ENCODE measurements at places on chromosomes 16 and 17.
A peak's percentile ranks its signal among the peaks of the same experiment; 100 is the strongest.

DNA sequence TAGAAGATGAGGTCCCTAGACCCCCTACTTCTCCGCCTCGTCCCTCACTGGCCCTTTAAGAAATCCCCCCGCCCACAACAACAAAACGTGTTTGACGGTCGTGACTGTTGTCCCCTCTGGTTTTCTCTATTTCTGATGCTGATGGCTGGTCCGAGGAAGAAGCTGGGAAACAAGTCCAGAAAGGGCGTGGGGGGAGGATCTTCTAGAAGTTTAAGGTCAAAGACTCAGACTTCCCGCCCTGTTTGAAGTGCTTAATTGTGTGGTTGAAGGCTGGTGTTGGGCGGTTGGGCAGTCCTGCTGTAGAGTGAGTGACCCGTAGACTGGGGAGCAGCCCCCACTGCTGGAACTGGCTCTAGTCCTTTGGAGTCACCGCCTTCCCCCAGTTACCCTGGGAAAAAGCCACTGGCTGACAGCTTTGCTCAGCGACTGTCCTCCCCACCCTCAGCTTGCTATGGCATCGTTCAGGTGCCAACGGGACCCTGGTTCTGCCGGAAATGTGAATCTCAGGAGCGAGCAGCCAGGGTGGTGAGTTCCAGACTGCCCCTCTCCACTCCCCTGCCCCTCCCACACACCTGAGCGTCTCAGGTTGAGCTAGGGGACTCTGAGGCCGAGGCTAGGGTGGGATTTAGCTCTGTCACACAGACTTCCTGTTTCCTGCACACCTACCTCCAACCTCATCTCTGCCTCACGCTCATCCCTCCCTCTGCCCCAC, 1.6 kb downstream of the MLLT6 start:
- DNase-seq: no peak

DNA sequence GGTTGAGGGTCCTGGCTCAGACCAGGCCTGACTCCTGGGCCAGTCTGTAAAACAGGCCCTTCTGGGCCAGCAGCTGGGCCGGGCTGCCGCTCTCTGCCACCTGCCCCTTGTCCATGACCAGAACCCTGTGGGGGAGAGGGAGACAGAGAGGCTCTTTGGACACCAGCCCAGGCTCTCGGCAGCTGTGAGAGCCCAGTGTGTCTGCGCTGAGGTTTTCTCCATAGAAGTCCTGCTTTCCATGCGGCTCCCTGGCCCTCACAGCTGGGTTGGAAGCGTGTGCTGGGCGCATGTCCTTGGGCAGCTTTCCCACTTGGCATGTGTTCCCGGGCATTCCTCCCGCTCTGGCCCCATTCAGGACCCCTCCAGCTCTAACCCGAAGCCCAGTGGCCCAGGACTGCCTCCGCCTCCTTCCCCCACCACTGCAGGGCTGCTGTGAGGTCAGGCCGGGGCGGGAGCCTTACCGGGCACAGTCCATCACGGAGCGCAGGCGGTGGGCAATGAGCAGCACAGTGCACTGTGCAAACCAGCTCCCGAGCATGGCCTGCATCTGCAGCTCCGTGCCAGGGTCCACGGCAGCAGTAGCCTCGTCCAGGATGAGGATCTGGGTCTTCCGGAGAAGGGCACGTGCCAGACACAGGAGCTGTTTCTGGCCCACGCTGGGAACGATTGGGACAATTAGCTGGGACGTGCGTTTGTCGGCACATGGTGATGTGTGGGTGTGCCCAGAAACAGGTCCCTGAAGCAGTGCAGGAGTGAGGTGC, 73.0 kb downstream of the ABCC6 start:
- DNase-seq: no peak

DNA sequence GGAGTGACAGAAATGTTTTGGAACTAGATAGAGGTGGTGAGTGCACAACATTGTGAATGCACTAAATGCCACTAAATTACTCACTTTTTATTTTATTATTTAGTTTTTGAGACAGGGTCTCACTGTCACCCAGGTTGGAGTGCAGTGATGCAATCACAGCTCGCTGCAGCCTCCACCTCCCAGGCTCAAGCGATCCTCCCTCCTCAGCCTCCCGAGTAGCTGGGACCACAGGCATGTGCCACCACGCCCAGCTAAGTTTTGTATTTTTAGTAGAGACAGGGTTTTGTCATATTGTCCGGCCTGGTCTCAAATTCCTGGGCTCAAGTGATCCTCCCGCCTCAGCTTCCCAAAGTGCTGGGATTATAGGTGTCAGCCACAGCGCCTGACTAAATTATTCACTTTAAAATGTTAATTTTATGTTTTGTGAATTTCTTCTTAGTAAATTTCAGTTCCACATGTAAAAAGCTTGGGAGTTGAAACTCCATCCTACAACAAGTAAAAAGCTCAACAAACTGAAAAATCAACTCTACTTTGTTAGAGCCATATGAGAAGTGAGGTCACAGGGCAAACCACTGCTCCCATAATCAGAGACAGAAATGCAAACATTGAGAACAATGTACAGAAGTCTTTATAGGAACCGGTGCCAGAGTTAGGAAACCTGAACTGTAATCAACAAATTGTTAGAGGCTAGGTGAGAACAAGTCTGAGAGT, 13.8 kb upstream of the SLC5A10 start:
- no peak for DNase-seq

DNA sequence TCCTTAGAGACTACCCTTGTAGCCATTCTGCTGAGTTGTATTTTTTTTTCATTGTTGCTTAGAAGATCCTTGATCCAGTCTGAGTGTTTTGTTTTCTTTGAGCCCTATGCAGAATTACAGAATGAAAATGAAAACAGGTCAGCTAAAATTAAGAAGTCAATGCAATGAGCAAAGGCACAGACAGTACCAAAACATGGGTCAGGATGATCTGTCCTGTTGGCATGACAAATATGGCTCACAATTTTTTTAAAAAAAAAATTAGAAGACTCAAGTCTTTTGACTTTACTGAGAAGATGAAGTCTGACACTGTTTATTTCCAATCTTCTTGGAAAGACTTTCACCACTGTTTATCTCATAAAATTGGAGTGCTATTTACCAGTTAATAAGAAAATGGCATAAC, 32.4 kb downstream of the KCNJ16 start:
- no peak for DNase-seq

- DNase-seq: no peak
These were observed 1.3 kb upstream of the HELZ start for GRCh38 chr17:67246403-67246652.

GRCh38 chr17:40535924-40536294, 29.4 kb downstream of the CCR7 start:
- DNase-seq: no peak

DNA sequence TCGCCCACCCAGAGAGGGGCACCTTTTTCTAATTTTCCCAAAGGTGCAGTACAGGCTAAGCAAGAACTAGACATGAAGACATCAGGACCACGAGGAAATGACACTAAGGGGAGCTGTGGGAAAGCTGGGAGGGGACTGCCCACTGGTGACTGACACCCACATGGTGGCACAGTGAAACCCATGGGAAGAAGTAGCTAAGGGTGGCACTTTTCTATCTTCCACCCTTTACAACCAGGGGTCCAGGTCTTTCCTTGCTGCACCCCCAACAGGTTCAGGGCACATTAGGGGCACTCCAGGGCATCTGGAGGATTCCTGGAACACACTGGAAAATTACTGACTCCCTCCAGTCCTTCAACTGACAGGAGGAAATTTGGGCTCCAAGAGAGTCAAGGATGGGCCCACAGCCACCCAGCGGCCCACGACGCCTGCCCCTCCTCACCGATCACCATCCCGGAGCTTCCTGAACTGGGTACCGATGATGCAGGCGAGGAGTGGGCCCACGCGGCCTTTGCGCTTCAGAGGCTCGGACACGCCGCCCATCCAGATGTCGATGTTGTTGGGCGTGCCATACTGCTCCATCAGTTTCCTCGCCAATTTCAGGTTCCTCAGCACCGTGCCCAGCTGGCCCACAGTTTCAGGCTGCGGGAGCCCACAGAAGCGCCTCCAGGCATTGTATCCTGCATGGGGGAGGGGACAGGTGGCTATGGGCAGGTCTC, 9.4 kb downstream of the MPO start:
- peak; percentile 71 for DNase-seq

DNA sequence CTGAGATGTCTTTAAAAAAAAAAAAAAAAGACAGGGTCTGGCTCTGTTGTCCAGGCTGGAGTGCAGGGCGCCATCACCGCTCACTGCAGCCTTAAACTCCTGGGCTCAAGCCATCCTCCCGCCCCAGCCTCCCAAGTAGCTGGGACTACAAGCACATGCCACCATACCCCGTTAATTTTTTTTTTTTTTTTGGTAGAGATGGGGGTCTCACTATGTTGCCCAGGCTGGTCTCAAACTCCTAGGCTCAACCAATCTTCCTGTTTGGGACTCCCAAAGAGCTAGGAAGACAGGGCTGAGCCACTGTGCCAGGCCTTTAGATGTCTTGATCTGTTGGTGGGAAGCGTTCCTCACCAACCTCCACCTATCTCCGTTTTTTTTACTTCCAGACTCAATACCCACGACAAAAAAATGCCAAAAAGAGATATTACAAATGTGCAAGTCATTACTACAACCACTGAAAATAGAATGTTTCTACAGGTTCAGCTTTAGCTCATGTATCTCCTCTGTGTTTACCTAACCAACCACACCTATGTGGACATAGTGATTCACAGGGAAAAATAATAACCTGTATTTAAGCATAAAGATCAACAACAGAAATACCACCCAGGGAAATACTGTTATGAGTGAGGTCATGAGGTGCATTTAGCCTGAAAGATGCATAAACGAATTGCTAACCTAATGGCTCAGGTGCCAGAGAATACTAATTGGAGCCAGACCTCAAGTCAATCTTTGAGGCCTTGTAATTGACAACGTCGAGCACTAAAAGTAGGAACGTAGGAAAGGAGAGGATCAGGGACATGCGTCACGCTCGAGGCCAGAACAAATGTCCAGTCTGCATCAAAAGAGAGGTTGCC, 22.6 kb downstream of the NACA2 start:
- DNase-seq: no peak

- DNase-seq: no peak
These were observed 243.3 kb downstream of the KATNIP start for GRCh38 chr16:27793249-27793622.

- DNase-seq: no peak
These were observed 7.8 kb downstream of the CDRT15 start for GRCh38 chr17:14228903-14229302.

DNA sequence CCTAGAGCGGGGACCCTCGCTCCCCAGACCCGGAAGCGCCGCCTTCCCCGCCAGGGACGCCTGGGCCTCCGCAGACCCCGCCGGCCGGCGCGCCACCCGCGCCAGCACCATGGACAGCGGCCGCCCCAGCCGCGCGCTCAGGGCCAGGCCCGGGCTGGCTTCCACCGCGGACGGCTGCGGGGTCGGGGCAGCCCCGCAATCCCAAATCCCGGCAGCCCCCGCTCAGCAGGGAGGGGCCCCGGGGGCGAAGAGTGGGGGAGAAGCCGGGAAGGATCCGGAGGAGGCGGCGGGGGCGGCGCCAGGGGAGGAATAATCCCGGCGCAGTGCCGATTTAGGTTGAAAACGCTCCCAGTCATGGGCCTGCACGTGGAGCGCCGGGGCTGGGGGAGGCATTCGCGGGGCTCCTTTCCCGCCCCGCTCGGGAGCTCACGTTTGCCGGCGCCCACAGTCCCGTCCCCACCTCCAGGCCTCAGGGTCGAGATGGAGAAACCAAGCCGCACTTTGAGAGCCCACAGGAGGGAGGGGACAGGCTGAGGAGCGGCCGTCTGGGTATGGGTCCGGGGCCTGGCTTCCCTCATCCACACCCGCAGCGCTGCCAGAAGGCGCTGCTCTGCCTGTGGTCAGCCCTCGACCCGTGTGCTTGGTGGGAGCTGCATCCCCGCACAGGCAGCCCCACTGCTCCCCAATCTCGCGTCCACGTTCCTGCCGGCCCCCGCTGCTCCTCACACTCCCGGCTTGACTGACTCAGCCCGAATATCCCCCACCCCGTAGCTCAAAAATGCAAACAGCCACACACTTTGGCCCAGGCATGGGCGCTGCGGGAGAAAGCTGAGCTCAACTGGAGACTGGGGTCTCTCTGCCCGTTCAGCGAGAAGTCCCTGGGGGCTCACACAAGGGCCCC, 4.7 kb downstream of the FBXL16 start:
- no peak for DNase-seq

DNA sequence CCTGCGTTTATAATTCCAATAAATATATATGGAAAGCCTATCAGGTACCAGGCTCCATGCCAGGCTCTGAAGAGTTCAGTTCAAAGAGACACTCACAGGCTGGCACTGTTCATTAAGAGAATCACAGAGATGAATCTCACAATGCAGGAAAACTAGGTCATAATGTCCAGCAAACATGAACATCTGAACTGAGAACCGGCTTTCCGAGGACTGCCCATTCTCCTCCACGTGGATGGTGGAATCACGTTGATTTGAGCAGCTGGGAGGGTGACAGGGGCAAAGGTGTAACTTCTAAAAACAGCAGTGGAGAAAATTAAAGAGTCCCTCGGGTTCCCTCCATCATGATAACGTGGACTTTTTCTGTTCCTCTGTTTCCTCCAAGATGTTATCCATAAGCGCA, 10.2 kb downstream of the GP2 start:
- DNase-seq: no peak

GRCh38 chr16:50079397-50080140, 13.8 kb downstream of the HEATR3 start:
- DNase-seq: no peak

- peak; percentile 76 for DNase-seq
These were observed 99.9 kb downstream of the OR1D5 start for GRCh38 chr17:2963332-2964027.
